Activated T-helper 9 cell treated with anti-CD3 and anti-CD28 coated beads, Interleukin-2, amount 50 U/mL, for 16 hours (primary cell): ENCODE measurements at places on chromosomes 5 and 9.

DNA sequence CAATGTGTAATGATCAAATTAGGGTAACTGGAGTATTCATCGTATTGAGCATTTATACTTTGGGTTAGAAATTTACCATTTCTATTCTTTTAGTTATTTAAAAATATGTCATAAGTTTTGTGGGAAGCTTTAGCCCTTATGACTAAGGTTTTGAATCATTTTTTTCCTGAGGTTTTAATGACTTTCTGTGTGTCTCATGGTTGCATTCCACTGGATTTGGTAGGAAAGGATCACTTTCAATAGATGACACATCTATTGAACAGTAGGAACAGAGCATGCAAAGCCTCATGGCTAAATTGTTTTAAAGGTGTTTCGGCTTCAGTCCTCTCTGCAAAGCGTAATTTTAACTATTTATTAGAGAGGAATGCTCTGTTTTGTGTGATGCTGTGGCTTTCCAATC, 512.4 kb upstream of the CHD1 start:
- DNase-seq = no peak

- peak; percentile 69 for DNase-seq
These were observed 4.0 kb upstream of the TMEM250 start for GRCh38 chr9:136122425-136123383.

DNA sequence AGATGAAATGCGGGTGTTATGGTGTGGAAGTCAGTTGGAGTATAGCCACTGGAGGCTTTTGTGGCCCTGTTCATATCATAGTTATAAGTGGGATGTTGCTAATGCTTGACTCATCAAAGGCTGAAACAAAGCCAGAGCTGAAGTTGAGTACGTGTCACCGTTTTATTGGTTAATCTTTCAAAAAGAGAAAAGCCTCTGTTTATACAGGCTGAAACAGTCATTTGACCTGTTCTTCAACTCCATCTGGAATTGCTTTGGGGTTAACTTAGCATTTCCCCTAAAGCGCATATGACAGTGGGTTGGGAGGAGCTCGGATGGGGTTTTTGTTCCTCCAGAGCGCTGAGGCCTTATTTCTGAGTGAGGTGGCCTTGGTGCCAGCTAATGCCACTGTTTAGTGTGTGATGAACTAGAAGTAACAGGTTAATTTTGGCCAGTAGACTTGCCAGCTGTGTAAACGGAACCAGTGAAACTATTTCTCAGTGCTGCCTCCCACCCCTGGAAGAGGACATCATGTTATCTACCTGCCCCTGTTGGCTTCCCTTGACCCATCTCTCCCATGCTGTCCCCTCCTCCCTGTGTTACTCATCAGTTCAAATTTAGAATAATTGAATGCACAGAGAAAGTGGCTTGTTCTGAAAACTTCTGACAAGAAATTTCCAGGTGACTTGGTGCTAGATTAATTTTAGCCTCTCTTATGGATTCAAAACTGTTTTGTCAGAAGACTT, 34.2 kb downstream of the MTAP start:
- DNase-seq = no peak

DNA sequence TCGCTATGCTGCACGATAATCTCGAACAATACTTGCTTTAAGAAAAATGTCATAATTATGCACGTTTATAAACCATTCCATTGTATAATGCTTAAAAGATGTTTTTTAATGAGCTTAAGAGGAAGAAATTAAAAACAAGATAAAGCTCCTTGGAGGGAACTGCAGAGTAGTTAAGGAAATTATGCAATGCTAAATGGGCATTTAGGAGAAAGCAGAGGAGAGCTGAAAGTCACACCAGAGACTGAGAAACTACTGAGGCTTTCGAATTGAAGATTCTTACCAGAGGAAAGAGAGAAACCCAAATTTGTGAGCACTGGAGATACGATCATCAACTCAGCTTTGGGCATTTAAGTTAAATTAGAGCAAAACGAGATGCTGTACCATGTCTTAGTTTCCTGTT, 119.4 kb downstream of the CDH10 start:
- no peak for DNase-seq

DNA sequence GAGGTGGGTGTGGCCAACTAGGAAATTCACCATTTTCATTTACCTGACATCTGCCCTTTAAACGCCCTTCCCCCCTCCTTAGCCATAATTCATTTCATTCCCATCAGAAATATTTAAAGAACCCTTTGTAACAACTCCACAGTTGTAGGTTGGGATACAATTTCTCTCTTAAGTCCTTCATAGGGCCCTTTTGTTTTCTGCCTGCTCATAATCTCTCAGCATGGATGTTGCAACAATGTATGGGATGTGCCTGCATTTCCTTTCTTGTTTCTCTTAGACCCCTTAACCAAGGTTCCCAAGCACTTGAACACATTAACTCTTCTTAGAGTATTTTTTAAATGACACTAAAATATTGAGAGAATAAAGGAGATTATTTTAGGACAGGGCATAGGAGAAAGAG, 51.7 kb upstream of the MYO10 start:
- DNase-seq = no peak

- no peak for DNase-seq
These were observed 128.3 kb upstream of the HAPLN1 start for GRCh38 chr5:83848941-83849340.

DNA sequence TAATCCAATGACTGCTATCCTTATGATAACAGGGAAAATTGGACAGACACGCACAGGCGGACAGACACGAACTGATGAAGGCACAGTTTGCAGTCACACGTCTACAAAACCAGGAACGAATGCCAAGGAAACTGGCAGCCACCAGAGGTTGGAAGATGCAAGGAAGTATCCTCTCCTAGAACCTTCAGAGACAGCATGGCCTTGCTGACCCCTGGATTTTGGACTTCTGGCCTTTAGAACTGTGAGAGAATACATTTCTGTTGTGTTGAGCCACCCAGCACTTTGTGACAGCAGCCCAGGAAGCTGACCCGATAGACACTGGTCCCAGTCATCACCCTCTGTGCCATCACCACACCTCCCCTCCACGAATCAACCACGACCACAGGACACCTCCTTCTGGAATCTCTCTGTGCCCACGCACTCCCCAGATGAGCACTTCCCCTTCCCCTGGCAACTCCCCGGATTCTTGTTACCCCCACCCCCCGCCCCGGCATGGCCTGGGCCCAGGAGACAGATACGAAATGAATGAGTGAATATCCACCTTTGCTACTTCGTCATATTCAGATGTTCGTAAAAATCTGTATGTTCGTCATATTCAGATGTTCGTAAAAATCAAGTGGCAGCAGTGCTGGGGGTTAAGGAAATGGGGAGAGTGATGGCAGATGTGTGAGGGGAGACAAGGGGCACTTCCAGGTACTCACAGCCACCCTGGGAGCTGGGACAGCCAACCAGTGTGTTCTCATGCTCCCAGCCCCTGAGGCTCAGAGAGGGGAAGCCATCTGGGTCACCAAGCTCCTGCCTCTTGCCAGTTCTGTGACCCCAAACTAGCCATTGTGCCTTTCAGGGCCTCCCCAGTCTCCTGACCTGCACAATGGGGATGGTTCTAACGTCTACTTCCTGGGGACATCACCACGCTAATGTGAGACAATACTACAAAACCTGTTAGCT, 18.5 kb downstream of the GBGT1 start:
- DNase-seq = no peak

- DNase-seq = no peak
These were observed 8.3 kb downstream of the OLFM1 start for GRCh38 chr9:135095470-135096407.

DNA sequence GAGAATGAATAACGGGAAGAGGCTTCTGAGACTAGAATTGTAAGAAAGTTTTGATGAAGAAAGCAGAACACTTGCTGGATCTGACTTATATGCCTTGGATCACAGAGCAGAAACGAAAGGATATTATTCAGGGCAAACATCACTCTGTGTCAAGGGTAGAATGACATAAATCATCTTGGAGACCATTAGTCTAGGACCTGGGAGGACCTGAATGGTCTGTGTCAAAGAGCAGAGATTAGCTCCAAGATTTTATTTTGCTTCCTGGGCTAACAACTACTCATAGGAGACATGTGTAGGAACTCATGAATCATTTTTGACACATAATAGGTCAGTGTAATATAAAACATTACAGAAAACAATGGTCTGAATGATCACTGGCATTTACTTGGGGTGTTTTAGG, 417.9 kb downstream of the SLCO4C1 start:
- DNase-seq = no peak

DNA sequence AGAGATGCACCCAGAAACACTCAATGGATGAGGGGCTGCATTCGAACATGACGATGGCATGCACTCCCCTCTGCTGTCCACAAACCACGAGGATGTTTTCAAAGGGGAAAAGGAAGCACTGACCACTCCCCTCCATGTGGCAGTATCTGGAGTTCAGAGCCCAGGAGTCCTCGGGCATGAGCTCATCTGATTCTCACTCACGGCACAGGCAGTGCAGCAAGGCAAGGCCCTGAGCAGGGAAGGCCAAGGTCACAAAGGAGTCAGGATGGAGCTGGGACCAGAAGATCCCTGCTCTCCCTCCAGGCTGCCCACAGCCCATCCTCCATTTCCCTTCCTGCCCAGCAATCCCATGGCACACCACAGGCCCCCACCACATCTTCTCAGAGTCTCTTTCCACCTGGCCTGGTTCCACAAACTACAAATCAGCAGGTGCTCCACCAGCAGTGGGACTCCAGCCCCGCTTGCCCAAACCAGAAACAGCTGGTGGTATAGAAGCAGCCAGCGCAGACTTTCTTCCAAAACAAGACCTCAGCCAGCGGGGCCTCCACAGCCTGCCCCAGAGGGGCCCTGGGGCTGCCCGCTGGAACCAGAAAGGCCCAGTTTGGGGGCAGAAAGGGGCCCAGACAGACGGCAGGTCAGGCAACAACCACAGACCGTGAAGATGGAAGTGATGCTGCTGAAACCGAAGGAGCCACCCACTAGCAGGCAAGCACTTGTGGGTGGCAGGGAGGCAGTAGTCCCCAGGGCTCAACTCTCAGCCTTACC, 12.2 kb downstream of the TNIP1 start:
- DNase-seq = no peak

DNA sequence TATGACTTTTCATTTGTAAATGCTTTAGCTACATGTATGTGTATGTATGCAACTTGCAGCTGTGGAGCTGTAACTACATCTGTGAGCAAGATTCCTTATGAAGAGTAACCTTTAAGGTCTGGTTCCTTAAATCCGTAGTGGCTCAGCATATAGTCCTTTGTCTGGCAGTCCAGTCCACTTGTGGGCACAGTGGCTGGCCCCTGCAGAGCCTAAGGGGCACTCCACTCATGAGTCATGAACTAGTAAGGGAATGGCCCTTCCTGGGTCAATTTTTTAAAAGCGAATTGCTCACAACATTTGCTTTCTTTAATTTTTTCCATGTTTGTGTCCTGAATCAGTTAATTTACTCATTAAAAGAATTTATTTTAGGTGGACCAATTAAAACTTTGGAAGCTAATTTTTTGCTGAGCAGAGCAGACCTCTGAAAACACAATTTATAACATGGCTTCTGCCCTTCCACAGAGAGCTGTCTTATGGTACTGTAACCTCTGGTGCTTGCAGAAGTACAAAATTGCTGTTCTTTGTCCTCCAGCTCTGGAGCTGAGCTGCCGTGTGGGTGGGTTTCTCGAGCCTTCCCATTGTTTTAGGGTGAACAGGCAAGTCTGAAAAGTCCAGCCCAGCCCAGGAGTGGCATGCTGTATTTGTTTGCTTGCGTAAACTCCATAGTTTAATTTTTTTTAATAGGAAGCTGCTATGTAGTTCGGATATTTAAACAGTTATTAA, 110.1 kb downstream of the MVB12B start:
- DNase-seq = no peak

- DNase-seq = no peak
These were observed 463.4 kb downstream of the ZNF608 start for GRCh38 chr5:124283031-124283430.
